ENCODE measurements at places on chromosomes 2 and 18.

DNA sequence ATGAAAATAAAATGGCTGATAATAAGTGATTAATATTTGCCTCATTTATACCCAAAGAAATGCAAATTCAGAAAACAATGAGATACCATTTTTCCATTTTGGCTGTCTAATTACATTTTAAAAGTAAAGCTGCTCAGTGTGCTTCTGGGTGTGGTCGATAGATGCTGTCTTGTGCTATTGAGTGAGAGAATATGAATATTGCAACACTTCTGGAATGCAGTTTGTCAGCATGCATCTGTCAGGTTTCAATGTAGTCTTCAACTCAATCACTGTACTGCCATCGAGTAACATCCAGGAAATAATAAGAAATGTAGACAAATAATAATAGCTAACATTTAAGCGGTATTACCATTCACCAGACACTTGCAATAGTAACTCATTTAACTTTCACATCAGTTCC is 3.9 kb downstream of the IL18R1 start:
- no peak for DNase-seq

GRCh38 chr2:124213977-124214587 is 189.0 kb downstream of the CNTNAP5 start:
- no peak for DNase-seq

- DNase-seq, result no peak
Measured at GRCh38 chr18:48003426-48004349, 73.2 kb upstream of the SMAD2 start.

GRCh38 chr2:177731384-177731783 is 338.8 kb downstream of the AGPS start:
- DNase-seq, result no peak

DNA sequence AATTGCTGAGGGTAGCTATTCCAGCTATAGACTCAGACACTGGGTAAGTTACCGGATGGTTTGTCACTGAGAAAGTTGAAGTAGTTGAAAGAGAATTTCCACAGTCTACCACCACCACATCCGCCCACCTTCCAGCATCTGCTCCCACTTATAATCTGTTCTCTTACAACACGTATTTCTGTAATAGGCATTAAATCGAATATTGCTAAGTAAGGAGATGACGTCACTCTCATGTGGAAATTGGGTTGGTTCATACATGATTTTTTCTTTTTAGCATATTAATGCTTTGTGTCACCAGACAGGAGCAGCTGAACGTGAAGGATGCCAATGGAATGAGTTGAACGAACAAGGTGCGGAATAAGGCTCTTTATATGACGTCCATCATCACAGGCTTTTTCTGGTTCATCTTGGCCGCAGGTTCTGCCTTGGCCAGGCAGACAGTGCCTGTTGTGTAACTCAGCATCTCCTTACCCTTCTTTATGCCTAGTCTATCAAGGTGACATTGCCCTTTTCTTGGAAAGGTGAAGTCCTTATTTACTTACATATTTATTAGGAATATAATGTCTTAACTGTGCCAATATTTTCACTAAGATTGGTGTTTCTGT is 45.9 kb downstream of the THUMPD2 start:
- DNase-seq, result no peak

DNA sequence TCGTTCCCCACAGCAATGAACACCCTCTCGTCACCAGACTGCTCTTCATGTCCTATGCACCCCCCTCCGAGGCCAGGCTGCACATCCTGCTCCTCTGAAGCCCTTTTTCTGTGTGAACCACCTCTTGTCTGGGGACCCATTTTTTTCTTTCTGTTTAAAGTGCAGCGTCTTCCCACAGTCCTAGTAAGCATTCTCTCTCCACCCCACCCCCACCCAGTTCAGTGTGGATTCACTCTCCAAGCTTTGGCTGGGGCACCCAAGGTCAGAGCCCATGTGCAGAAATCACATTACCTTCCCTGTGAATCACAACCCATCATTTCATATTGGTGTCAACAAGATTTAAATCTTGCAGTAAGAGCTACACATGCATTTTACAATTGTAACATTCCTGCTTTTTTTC is 26.4 kb upstream of the PKDCC start:
- no peak for DNase-seq

DNA sequence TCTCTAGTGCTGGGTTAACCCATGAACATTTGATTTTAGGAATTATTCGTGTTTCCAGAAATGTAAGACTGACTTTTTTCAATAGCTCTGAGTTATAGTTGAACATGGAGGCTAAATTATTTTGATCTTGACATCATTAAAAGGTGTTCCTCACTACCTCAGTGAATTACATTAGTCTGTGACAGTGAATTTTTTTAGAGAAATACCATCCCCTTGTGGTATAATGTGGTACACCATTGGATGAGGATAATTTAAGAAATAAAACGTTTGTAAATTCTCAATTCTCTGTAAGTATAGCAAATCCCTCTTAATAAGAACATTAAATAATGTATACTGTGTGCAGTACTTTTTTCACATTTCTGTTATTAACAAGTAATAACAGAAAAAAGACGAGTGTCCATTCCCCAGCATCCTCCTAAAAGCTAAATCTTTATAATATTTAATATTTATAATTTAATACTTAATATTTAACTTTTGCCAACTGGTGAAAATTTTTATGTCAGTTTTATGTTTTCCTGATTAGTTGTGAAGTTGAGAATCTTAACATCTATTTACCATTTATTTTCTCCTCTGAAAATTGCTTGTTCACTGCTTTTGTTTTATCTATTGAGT is 70.3 kb upstream of the CWC22 start:
- no peak for DNase-seq
